ENCODE measurements at places on chromosomes 11 and 22.
A peak's percentile ranks its signal among the peaks of the same experiment; 100 is the strongest.

DNA sequence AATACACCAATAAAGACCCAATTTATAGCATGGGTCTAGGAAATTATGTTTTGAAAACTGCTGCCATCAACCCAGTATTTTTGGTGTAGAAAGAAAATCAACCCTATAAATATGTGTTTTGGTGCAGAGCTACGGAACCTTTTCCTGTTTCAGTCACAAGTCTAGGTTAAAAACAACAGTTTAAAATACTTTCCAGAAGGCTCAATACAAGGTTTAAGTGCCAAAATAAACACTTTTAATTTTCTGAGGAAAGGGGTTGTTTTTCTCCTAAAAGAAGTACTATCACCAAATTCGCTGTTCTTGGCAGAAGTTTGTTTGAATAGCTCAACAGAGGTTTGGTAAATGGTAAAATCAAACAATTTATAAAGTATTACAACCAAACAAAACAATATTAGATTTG lies 201.3 kb downstream of the TMEM135 start:
- DNase-seq, result no peak

DNA sequence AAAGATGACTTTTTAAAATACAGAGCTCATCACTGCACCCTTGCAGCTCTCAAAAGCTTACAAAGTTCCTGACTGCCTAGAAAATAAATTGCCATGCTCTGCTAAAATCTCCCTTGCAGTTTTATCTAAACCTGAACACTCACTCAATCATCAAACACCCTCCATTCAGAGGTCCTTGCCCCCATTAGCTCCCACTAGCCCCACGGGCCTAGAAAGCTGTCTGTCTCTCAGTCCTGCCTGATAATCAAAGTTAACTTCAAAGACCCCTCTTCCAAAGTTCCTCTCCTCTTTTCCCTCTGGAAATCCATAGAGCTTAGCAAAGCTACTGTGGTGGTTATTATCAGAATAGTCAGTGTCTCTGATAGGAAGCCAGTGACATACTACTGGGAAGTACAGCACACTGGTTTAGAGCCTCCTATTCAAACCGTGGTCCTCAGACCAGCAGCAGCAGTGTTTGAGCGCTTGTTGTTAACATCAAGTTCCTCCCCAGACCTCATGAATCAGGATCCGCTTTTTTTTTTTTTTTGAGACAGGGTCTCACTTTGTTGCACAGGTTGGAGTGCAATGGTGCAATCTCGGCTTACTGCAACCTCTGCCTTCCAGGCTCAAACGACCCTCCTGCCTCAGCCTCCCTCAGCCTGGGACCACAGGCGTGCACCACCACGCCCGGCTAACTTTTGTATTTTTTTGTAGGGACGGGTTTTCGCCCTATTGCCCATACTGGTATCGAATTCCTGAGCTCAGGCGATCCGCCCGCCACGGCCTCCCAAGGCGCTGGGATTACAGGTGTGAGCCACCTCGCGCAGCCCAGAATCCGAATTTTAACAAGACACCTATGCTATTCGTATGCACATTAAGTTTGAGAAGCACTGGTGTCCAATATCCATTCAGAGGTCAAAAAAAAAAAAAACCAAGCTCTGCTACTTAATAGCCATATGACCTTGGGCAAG lies 1.2 kb downstream of the NDUFC2 start:
- no peak for DNase-seq

DNA sequence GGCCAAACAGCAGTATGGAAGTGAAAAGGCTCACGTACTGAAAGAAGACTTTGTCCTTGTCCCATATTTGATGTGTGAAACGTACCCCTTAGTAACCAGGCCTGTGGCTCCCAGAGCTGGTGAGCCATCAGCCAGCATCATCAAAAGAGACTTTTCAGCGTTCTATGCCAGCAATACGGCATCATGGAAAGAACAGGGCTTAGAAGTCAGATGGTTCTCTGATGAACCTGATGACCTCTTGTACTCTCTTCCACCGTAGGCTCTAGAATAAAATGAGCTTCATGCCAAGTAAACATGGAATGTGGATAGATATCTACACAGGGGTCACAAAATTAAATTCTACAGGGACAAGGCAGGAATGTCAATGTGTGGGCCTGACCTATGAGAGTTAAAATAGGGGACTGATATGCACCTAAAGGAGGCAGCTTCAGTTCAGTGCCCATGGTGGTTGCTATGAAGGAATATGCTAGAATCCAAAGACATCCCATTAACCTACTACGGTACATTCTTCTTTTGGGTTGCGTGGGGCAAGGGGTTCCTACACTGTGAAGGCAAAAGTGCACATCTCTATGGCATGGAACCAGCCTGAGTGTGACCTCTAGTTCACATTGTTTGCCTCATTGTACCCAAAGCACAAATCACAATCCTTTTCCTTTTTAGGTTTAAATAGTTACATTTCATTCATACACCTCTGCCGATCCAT lies 130.6 kb downstream of the ETS1 start:
- DNase-seq, result no peak

- no peak for DNase-seq
Measured at GRCh38 chr11:19196432-19196831, 5.4 kb downstream of the CSRP3 start.

DNA sequence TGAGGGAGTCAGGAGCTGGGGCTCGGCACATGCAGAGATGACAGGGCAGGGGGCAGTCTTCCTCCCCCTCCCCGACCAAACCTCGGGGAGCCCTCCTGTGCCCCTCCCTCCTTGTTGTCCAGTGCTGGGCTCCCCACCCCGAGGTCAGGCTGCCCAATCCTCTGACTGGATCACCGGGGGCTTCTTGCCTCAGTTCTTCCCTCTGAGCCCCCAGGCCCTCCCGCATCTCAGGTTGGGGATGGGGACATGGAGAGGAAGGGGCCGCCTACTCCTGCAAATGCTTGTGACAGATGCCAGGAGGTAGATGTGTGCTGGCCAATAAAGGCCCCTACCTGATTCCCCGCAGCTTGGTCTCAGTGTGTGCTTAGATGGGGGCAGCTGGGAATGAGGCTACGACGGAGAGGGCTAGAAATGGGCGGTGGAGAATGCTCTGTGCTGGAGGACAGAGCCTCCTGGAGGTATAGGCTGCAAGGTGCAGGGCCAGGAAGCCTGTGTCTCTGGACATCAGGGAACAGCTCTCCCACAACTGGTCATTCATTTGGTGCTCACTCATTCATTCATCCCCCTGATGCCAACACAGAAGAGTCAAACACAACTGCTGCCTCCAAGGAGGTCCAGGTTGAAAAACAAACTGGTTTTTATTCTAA lies 8.4 kb downstream of the RHBDD3 start:
- no peak for DNase-seq

GRCh38 chr11:11076276-11076675 lies 218.4 kb upstream of the ZBED5 start:
- DNase-seq, result no peak

DNA sequence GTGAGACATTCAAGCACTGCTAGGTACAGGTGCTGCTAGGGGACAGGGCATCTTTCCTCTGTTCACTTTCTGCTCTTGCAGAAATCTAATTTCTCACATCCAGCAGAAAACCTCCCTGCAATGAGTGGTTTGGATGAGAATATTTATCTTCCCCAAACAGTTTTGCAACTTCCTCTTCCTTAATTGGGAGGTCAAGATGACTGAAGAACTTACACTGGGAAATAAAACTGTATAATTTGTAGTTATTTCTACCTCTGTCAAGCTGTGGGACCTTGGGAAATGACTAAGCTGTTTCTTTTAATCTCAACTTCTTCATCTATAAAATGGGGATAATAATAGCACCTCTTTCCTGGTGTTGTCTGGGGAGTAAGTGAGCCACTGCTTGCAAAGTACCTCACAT lies 69.8 kb downstream of the PRR5L start:
- peak; percentile 19 for DNase-seq

- DNase-seq, result no peak
Measured at GRCh38 chr11:2437516-2437915, 6.8 kb downstream of the TRPM5 start.

DNA sequence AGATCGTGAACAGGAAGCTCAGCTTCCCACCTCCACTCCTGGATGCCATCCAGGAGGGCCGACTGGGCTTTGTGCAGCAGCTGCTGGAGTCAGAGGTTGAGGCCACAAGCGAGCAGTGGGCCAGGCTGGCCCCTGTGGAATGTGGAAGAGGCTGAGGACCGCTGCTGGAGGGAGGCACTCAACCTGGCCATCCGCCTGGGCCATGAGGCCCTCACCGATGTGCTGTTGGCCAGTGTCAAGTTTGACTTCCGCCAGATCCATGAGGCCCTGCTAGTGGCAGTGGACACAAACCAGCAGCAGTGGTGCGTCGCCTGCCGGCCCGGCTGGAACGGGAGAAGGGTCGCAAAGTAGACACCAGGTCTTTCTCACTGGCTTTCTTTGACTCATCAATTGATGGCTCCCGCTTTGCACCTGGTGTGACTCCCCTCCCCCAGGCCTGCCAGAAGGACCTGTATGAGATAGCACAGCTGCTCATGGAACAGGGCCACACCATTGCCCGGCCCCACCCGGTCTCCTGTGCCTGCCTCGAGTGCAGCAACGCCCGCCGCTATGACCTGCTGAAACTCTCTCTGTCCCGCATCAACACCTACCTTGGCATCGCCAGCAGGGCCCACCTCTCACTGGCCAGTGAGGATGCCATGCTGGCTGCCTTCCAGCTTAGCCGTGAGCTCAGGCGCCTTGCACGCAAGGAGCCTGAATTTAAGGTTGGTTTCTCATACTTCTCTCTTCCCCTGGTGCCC lies 24.9 kb downstream of the ART5 start:
- DNase-seq, result no peak

DNA sequence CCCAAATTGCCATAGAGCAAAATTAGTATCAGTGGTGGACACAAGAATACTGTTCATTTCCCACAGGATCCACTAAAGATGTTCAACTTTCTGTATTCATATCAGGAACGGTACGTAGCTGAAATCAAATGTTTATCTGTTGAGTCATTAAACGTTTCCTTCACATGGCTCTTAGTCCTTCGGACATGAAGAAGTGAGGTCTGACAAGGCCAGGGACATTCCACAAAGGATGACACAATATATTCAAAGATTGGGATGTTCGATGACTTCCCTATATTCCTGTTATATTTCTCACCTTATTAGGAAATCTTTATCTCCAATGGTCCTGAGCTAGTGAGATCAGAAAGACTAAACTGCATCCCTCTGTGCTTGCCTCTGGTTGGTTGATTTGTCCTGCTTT lies 129.0 kb downstream of the ETS1 start:
- DNase-seq, result peak; percentile 64

DNA sequence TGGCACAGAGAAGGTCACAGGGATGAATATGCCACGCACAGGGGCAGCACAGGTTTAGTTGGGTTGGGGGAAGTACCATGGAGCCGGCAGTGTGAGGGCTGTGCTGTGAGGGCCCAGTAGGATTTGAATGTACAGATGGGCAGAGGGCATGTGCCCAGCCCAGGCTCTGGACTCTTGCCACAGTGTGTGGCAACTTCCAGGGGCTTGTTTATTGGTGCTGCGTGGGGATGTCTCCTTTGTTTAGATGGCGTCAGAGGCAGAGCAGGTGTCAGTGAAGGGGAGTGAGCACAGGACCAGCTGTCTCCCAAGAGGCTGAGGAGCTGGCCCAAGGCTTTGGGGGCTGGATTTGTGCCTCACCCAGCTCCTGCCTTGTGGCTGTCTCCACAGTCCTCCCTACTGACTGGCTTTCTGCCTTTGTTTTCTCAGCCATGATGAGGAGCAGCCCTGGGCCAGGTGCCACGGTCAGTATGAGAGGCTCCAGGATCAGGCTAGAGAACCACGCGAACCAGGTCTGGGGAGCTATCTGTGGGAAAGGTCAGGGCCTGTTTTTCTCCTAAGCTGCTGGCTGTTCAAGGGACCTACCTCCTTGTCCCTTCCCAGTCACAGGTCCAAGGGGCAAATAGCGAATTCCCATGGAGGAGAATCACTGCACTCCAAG lies 21.9 kb downstream of the SUN2 start:
- peak; percentile 31 for DNase-seq

DNA sequence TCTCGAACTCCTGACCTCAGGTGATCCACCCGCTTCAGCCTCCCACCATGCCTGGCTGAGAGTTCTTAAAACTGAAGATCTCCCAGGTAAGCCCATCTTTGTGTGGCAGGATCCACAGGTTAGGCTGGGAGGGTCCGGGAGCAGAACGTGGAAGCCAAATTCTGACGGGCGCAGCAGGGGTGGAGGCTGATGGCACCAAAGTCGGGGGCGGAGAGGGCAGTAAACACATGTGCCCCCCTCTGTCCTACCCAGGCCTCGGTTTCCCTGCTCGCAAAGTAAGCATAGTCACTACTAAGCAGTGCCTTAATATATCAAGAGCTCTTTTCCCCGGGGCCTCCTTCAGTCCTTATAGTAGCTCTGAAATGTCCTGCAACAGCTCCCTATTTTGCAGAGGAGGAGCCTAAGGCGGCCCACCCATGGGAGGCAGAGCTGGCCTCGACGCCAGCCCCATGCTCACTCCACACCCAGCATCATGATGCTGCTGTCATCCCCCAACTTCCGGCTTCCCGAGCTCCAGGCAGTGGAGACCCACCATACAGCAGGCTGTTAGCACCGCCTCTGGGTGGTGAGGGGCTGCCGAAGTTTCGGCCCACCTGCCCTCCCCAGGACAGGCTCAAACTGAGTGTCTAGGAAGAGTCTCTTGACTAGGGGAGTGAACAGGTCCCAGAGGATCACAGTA lies 230.0 kb downstream of the CTTN start:
- no peak for DNase-seq

DNA sequence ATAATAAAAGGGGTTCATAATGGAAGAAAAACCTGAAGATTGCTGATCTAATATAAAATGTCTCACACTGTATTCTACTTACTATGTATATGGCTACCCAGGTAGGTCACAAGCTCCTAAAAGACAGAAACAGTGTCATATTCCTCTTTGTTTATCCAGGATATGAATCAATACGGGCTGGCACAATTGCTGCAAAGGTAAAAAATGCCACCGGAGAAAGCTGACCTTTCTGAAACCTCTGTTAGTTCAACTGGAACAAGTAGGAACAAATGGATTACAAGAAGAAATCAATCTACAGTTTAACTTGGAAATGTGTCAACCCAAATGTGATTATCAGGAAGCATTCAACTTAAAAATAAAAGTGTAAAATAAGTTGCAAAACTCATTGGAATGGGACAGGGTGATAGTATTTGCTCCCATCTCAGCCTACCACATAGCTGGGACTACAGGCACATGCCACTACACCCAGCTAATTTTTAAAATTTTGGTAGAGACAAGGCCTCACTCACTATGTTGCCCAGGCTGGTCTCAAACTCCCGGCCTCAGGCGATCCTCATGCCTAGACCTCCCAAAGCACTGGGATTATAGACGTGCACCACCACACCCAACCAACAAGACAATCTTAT lies 27.6 kb downstream of the SLC35F2 start:
- no peak for DNase-seq

- peak; percentile 4 for DNase-seq
Measured at GRCh38 chr11:108733479-108734116, 68.7 kb downstream of the DDX10 start.

Measured in GM03348 (cell line).